Fibroblast of skin of right biceps (primary cell): ENCODE measurements at places on chromosomes 12 and 14.

- DNase-seq: no peak
These were observed 17.2 kb downstream of the ZFP36L1 start for GRCh38 chr14:68775614-68776126.

DNA sequence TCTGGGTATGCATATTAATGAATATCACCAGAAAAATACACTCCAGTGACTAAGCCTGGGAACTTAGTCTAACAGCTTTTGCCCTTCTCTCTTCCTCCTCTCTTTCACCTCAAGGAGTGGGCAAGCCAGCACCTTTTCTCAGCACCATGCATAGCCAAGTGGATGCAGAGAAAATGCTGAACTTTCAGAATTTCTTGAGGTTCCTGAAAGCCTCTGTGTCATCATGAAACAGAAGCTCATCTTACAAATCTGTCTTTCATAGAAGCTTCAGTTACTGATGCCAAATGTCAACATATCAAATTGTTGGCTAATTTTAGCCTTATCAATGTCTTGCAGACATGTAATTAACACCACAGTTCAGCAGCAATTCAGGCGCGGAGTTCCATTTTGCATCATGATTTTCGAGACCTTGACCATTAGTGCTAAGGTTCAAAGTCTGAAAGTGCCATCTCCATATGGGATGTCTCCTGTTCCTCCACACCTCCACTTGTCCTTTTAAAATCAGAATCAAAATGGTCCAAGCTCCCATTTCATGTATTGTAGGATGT, 51.1 kb upstream of the RPH3A start:
- no peak for DNase-seq

GRCh38 chr14:76720382-76720813, 40.9 kb upstream of the VASH1 start:
- peak; percentile 40 for DNase-seq

DNA sequence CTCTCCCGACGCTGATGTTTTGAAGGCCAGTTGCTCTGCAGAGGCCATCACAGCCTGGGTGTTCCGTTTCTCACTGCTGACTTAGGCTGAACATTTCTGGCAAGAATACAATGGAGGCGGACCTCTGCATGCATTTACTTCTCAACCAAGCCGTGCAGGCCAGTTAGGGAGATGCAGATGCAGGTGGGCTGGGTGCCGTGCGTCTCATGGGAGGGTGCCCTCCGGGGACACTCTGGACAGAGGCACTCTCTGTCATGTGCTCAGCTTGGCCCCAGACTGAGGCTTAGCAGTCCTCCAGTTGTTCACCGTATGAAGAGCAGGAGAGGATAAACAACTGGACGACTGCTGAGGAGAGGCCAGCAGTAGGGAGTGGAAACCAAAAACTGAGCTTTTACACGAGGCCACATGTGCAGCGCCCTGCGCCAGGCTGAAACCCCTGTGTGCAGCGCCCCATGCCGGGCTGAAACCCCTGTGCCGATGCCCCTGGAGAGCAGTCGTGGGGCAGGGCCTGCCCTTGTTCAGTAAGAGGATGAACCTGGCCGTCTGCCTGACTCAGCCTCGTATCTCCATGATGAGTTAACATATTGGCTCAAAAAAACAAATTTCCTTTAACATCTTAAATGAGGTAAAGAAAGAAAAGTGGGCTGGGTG, 32.3 kb downstream of the DDX51 start:
- no peak for DNase-seq

- no peak for DNase-seq
These were observed 217.3 kb downstream of the RBM19 start for GRCh38 chr12:113748707-113749432.

DNA sequence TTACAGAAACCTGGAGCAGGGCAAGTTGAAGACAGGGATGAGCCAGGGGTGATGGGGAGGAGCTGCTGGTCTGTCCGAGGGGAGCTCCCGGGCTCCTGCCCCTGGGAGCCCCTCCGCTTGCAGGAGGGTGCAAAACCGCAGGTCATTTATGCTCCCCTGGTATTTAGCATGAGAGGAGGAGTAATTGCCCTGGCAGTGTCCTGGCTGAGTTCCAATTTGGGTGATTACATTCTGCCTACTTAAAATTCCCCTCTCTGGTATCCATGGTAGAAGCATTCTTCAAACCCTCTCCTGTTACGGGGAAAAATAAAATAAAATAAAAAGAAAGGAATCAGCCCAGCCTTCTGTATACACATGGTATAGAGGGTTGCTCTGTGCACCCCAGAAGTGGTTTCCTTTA, 61.7 kb upstream of the VRK1 start:
- no peak for DNase-seq

DNA sequence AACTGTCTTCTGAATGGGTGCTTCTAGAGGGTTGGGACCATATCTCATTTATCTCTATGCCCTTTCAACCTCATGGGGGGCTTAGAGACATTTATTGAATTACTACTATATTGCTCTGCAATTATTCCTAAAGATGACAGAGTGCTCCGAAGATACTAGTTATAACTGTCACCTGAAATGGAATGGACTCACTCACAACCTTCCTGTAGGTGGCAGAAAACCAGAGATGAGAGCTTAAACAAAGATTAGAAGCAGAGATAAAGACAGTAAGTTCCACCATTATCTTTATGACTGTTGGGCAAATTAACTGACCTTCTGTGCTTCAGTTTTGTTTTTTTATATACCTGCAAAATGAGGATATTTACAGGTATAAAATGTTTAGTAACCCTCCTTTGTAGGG, 31.5 kb upstream of the GTF2A1 start:
- DNase-seq: no peak

GRCh38 chr12:45235087-45236025, 19.5 kb downstream of the ANO6 start:
- DNase-seq: peak; percentile 66

GRCh38 chr14:54489318-54489683, 521 bp upstream of the GMFB start:
- no peak for DNase-seq

GRCh38 chr12:15546102-15546701, 223.9 kb downstream of the PTPRO start:
- no peak for DNase-seq

DNA sequence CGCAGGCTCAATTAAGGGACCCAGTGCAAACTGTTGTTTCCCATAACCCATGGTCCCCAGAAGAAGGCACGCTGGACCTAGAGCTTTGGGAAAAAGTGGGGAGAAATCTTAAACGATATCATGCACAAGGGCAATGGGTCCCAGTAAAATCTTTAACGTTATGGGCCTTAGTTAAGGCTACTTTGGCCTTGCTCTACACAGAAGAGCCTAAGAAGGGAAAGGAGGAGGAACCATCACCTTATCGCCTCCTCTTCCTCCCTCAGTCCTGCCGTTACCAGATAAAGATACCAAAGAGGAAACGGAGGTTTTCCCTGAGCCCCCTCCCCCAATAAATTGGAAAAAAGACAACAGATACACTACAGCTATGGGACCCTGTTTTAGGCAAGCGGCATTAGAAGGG, 116.9 kb downstream of the PPHLN1 start:
- DNase-seq: no peak

DNA sequence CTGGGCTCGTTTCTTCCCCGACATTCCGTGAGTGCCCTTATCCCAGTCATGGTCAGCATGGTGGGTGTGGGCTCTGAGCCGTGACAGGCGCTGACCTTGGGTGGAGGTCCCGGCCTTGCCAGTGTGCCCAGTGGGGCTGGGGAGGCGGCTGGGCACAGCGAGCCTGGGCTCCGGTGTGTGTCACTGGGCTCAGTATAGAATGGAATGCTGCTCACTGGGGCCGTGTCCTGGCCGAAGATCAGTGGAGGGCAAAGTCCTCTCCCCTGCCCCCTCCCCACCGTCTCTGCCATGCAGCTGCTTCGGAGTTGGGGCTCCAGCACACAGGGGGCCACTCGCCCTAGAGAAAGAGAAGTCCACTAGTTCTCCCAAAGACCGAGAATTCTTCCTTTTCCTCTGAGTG, 164.4 kb downstream of the TSPAN9 start:
- DNase-seq: no peak

- DNase-seq: no peak
These were observed 7.6 kb downstream of the CEP170B start for GRCh38 chr14:104872469-104873341.

DNA sequence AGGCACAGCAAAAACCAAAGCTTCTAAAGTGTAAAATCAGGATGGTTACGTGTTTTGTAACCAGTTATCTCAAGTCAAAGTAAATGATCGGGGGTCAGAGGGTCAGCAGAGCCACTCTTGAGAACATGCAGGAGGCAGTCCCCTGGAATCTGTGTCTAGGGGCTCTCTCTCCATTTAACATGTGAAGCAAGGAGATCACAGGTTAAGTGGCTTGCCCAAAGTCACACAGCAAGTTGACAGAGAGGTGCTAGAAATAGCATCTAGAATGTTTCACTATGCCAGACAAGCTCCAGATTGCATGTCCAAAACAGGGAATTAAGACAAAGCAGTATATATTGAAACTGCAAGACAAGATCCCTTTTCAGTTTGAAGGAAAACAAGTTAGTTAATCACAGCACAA, 33.4 kb downstream of the PPTC7 start:
- DNase-seq: no peak

DNA sequence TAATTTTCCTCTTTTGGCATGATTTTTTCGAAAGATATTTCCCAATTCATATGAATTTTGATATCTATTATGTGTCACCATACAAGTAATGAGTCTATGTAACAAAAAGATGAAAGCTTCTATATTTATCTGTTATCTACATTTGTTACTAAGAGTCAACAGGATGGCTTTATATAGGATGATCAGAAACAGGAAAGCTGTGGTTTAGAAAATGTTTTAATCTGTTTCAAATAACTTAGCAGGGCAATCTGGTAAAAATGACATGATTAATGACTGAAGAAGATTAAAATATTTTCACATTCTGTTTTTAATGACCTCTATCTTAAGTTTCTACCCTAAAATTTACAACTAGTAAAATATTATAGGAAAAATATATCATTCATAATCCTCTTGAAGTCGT, 105.8 kb downstream of the MSRB3 start:
- DNase-seq: no peak

DNA sequence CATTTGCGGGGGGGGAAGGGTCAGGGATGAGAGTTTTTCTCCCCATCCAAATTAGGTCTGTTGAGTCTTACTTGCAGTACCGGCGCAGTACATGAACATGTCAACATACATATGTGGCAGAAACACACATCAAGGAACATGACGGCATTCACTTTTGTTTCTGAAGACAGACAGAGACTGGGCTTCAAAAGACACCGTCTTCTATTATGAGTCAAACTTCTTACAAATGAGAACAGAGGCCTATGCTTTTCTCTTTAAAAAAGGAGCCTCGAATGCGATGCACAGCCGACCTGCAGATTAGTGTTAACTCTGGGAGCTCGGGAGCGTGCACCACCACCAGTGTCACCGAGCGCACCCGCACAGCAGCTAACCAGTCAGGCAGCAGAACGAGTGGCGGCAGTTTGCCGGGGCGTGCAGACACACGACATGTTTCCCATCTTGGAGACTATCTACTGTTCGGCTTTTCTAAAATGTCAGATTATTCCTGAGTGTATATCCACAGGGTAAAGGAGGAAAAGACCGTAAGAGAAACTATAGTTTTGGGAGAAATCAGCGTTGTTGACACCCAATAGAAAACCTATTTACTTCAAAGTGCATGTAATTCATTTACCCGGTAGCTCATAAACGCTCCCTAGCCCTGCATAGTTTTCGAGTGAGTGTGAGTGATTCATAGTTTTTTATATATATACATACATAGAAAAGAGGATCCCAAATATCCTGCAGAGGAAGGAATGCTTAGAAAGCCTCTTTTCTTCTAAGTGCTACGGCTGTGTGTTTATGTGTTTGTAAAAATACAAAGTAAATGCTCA, 33.0 kb downstream of the UBR7 start:
- DNase-seq: peak; percentile 80

- DNase-seq: peak; percentile 46
These were observed 490.1 kb downstream of the PCNX1 start for GRCh38 chr14:71397371-71397770.

DNA sequence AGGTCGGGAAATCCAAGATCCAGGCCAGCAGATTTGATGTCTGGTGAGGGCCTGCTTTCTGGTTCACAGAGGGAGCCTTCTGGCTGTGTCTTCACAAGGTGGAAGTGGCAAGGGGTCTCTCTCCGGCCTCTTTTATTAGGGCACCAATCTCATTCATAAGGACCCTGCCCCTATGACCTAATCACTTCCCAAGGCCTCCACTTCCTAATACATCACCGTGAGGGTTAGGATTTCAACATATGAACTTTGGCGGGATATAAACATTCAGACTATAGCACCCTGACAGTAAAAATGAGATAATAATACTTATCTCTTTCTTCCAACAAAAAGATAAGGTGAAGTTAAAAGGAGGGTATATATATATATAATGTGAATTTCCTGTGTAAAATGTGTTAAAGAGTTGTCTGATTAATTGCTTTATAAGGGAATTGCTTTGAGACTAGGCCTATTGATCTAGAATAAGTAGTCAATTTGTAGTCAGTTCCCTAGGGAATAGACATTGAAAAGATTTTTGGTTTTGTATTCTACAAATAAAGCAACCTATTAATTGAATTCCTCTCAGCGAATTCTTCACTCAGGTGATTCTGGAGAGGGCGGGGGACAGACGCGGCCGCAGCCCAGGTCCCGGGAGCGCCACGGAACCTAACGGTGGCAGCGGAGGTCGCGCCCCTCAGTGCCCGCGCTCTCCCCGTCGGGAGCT, 516 bp upstream of the LGALS3 start:
- DNase-seq: no peak

DNA sequence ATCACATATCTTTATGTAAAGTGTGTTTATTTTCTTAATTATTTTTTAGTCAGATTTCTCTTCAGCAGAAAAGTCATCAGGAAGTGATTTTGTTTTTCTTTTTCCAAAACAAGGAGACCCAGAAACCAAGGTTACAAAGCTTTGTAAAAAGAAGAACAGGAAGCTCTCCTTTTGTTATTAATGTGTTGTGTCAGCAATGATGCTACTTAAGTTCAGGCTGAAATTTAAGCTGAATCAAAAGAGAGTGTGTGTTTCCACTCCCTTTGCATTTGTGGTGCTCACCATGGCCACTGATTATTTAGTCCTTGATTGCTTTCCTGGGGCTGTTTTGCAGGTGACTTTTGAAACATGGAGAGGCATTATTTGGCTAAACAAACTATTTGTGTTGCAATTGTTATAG, 155.3 kb upstream of the ATP2B1 start:
- DNase-seq: no peak

GRCh38 chr12:31896514-31897039, 62.6 kb upstream of the RESF1 start:
- no peak for DNase-seq

GRCh38 chr12:2904260-2904659, 13.6 kb downstream of the TULP3 start:
- no peak for DNase-seq
